ENCODE measurements at places on chromosomes 4 and X. TPM values are rescaled to one million over a fixed set of nuclear protein-coding genes. Genes with fewer than 3 reads are reported as not detected.

The ARSJ gene
- 13.8 TPM for total RNA-seq

- no peak for DNase-seq
These were observed 656.7 kb downstream of the ZNF674 start for GRCh38 chrX:45888518-45888917.

GRCh38 chrX:17596061-17596460, 141.2 kb upstream of the SCML1 start:
- no peak for DNase-seq

The LRP2BP gene
- total RNA-seq = 0.23 TPM

DNA sequence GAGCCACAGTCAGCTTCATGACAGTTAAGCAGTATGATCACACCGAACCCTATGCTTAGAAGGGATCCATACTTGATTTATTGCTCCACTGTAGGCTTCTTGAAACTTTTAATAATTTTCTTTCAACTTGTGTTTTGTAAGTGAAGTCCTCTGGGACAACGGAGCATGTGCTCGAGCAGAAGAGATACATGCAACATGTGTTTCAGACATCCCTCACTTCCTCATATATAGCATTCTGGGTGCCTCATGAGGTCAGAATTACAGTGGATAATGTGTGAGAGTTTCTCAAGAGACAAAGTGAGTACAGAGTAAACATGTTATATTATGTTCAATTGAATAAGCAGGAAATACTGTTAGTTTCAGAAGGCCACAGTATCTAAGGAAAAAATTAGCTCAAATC, 893.2 kb downstream of the FAT4 start:
- no peak for DNase-seq

- DNase-seq = no peak
These were observed 238.9 kb downstream of the SLC7A11 start for GRCh38 chr4:138003248-138003647.

- no peak for DNase-seq
These were observed 6.7 kb downstream of the MANBA start for GRCh38 chr4:102754044-102754443.

GRCh38 chrX:150690126-150690525, 3.1 kb upstream of the MTMR1 start:
- no peak for DNase-seq

The PNCK gene
- total RNA-seq = 2.8 TPM

The PPARGC1A gene
- 18.7 TPM for total RNA-seq

- DNase-seq = no peak
These were observed 28.6 kb downstream of the GLRB start for GRCh38 chr4:157104541-157104940.

The ERAS gene
- total RNA-seq = not detected

DNA sequence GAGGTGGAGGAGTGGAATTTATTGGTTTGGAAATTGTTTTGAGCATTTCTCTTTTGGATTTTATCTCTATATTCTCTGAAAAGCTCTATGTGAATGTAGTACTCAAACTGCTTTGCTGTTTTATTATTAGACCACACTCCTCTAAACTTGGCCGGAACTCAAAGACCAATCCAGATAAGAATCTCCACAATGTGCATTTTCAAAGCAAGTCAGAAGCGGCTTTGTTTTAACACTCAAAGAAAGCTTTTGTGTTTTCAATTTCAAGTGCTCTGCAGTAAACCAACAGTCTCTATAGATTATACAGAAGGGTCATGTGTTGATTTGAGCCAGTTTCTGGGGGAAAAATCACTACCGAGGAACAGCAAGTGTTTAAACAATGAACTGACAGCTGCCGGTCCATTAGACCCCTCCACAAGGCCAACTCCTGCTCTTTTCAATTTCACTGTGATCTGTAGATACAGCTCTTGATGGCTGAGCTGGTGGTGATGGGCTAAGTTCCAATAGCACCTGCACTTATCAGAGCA, 79.4 kb downstream of the FTHL17 start:
- no peak for DNase-seq

GRCh38 chr4:124777007-124777406, 64.5 kb upstream of the ANKRD50 start:
- no peak for DNase-seq

The MMRN1 gene
- total RNA-seq = 1.4 TPM

DNA sequence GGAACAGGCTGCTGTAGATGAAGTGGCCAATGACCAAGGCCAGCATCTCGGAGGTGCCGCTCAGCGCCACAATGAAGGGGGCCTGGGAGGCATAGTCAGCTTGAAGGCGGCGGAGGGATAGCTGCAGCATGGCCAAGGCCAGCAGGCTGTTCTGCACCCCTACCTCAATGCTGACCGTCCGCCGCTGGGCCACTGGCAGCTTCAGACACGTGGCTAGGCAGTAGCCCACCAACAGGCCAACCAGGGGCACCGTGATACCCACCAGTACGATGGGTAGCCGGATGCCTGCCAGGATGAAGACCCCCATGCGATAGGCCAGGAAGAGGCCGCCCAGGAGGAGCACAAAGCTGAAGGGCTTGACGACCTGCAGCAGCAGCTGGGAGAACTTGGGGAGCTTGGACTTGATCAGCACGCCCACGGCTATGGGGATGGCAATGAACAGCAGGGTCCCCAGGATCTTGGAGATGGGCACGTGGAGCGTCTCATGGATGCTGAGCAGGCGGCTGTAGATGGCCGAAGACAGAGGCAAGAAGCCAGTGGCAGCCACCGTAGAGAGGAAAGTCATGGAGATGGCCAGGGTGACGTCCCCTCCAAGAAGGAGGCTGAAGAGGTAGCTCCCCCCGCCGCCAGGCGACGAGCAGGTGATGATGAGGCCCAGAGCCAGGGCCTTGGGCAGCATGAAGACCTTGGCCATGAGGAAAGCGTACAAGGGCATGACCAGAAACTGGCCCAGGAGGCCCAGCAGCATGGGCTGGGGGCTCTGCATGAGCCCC, 1.3 kb upstream of the UBL4A start:
- no peak for DNase-seq

The P2RY8 gene
- not detected for total RNA-seq

The ETDA gene
- not detected for total RNA-seq

GRCh38 chrX:25755194-25755593, 382.9 kb upstream of the MAGEB18 start:
- no peak for DNase-seq

DNA sequence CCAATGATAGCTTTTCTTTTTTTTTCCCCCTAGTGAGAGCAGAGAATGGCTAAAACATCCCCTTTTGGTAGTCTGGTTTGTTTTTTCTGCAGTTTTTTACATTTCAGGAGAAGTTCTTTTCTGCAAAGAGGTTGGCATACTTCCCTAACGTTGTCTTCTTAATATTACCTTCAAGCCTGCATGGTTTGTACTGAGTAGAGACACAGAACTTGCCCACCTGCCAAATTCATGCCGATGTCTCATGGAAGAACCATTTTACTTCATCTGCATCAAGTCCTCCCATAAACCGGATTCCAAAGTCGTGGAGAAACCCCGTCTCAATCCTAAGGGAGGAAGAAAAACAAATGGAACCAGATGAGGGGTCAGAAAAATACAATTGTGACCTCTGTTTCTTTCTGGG, 89.7 kb downstream of the SHOX start:
- DNase-seq = no peak

The UGT2B17 gene
- total RNA-seq = 23.6 TPM

DNA sequence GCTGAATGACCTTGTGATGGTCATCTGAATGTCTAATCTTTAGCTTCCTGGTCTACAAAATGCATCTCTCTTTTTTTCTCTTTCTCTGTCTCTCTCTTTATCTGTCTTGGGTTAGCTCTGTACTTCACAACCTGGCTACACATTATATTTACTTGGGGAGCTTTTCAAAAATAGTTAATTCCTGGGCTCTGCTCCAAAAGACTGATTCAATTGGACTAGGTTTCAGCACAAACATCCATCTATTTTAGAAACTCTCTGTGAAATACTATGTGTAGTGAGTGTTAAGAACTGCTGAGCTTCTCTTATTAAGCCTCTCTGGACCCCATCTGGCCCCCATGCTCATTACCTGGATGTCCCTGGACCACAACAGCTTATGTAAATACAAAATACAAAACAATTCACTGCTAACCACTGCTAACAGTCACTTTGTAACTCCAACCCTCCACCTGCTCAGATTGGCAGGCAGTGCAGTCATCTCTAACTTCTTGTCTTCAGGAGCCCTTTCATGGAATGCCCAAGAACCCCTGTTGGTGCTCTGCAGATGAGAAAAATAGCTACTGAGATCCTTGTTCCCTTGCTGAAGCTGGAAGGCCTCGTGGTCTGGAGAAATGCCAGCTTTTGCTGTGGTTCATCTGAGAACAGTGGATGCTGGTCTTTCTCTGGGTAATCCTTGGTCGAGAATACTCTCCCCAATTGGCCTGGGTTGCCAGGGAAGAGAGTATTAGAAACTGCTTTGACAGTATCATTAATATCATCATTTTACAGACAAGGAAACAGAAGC, 14.8 kb upstream of the BOD1L1 start:
- DNase-seq = no peak

The BEX5 gene
- 7.4 TPM for total RNA-seq

The VCX2 gene
- total RNA-seq = not detected

GRCh38 chr4:985123-985830, 1.6 kb upstream of the IDUA start:
- peak; percentile 85 for DNase-seq

The MTTP gene
- total RNA-seq = 92.2 TPM

DNA sequence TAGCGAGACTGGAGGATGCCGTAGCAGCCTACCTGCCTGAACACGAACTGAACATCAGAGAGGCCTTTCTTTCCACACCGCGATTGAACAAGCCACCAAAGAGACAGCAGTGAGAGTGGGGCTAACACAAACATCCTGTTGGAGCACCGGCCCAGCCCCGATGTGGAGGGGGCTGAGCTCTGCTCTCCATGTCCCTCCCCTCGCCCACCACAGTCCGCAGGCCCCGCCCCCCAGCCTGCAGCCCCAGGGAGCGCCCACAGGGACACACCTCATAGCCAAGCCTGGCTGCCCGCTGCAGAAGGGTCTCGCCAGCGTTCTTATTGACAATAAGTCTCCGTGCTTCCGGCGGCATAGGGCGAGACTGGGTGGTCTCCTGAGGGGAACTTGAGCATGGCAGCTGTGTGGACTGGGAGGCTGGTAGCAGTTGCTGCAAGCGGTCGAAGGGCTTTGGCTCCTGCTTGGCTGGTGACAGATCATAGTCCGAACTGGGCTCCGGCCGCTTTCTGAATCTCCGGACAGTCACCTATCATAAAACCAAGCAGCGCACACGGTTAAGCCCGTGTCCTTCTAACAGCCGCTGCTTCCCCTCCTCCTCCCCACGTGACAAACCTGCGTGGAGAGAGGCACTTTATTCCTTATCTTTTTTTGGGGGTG, 35.8 kb downstream of the BCOR start:
- DNase-seq = peak; percentile 46

DNA sequence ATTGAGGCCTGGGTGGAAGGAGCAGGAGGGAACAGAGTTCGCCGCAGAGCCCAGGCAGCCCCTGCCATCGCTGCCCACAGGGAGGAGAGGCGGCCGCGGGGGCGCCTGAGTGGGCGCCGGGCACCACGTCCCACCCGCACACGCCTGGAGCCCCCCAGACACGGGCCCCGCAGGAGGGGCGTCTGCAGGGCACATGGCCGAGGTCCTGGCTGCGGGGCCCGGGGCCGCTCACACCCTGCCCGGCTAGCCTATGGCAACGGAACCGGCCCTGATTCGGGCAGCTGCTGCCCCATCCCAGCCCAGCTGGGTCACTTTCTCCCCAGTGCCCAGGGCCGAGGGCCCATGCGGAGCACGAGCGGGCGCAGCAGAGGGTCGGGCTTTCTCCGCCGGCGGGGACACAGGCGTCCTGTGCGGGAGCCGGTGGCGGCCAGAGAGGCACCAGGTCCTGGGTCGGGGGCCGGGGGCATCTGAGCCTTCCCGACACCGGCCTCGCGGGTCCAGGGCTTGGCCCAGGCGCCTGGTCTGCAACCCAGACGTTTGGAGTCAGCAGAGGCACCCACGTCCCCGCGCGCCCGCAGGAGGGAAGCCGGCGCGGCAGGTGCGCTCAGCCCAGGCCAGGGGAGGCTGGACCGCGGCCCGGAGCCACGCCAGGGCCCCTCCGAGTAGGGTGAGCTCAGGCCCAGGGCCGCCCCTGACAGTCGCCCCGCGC, 91.2 kb downstream of the FAM53A start:
- no peak for DNase-seq

DNA sequence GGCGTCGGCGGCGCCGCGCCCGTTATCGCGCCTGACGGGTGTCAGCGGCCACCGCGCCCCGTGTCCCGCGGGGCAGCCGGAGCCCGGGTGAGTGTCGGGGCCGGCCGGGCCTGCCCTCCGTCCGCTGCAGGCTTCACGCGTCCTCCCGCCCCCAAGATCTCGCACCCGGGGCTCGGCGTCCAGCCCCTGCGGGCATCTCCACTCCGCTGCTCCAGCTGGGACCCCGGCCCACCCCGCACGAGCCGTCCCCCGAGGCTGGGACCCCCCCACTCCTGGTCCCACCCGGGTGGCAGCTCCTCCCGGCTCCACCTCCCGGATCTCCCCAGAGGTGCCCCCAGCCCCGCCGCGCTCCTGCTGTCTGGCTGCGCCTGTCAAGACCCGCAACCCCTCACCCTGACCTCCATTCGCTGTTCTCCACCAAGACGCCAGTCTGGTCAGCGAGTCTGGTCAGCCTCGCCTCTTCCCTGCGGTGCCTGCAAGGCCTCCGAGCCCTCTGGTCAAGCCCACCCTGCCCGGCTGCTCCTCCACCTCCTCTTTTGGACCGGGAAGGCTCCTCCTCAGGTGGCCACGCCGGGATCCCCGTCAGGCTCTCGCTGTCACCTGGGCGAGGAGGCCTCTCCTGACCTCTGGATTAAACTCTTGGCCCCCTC, 66.0 kb upstream of the NKX1-1 start:
- DNase-seq = no peak

GRCh38 chr4:75771607-75772006, 47.2 kb downstream of the USO1 start:
- DNase-seq = no peak

The CENPVL1 gene
- total RNA-seq = not detected

- no peak for DNase-seq
These were observed 51.8 kb downstream of the TMEM131L start for GRCh38 chr4:153518001-153518400.

- no peak for DNase-seq
These were observed 45.0 kb downstream of the SLC9A7 start for GRCh38 chrX:46713672-46714490.

The TNMD gene
- total RNA-seq = 1.8 TPM

DNA sequence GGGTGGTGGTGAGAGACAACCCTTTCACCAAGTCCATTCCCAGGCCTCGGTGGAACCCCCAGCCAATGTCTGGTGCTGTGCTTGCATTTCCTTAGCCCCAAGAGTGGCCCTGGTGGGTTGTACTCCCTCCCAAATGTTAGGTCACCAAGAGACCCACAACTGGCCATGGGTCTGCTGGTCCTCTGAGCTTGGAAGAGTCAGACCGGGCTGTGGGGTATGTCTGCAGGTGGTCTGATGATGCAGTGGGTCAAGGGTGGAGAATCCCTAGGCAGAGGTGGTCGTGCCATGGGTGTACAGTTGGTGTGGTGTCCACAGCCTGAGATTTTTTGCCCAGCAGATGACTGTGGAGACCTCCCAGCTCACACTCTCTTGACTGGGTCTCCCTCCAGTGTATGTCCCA, 535.7 kb upstream of the CNKSR2 start:
- no peak for DNase-seq

The KCND1 gene
- 0.64 TPM for total RNA-seq

GRCh38 chr4:127523369-127523768, 109.4 kb upstream of the INTU start:
- DNase-seq = no peak

GRCh38 chrX:154719132-154719675, 31.7 kb downstream of the GAB3 start:
- DNase-seq = no peak

GRCh38 chrX:74270393-74270792, 33.6 kb upstream of the ZCCHC13 start:
- DNase-seq = no peak

The GABRE gene
- 15.5 TPM for total RNA-seq

The RS1 gene
- total RNA-seq = not detected

The PLAC1 gene
- total RNA-seq = 0.24 TPM

GRCh38 chr4:79949178-79949577, 123.9 kb downstream of the ANTXR2 start:
- no peak for DNase-seq
